ENCODE measurements at places on chromosomes 3 and 15. TPM values are rescaled to one million over a fixed set of nuclear protein-coding genes. Genes with fewer than 3 reads are reported as not detected.

MASP1 gene
- total RNA-seq: 1.2 TPM

ZPLD1 gene
- not detected for total RNA-seq

GRIP2 gene
- total RNA-seq: 2.9 TPM

FES gene
- 13.6 TPM for total RNA-seq

GPR15 gene
- not detected for total RNA-seq

SUCLG2 gene
- total RNA-seq: 52.7 TPM

AHSG gene
- total RNA-seq: not detected

SCAANT1 gene
- not detected for total RNA-seq

SEMA5B gene
- total RNA-seq: 22.4 TPM
